Activated T-helper 2 cell treated with anti-CD3 and anti-CD28 coated beads, Interferon-gamma antibody, Interleukin-2, Interleukin-4, amounts not matched to agents 10 μg/mL and 5 μg/mL and 100 μg/mL, durations not matched to agents 14 hours and 24 hours and 36 hours (primary cell): ENCODE measurements at places on chromosomes 7 and 10.

DNA sequence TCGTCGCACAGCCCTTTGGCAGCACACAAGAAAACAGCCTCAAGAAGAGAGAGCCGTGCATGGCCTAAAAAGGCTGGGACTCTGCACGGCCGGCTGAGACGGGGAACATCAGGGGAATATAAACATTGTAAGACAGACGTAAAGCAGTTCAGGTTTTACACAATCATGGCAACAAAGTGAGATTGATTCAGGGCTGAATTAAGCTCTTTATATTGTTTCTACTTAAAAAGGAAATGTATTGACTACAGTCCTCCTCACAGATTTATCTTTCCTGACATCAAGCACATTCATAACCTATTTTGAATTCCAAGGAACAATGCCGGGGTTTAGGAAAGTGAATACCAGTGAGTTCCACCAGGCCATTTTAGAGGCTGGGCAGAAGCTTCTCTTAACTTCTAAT is 25.2 kb downstream of the SORBS1 start:
- H3K27ac ChIP-seq: no peak overlapping the region
- H3K4me1 ChIP-seq: no peaks in the 10 kb centered on the region
- DNase-seq: no peak
- no peak overlapping the region for H3K4me3 ChIP-seq

DNA sequence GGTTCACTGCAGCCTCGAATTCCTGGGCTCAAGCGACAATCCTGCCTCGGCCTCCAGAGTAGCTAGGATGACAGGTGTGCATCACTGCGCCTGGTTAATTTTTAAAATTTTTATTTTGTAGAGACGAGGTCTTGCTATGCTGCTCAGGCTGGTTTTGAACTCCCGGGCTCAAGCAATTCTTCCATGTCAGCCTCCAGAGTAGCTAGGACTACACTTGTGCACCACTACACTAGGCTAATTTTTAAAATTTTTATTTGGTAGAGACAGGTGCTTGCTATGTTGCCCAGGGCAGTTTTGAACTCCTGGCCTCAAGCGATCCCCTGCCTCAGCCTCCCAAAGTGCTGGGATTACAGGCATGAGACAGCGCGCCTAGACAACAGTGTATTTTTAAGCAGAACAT is 120.5 kb downstream of the SVIL start:
- H3K27me3 ChIP-seq: no peaks in the 10 kb centered on the region
- no peak for DNase-seq
- no peaks in the 10 kb centered on the region for H3K36me3 ChIP-seq

GRCh38 chr7:109915670-109916069 is 1175.3 kb upstream of the LRRN3 start:
- no peaks in the 10 kb centered on the region for H3K27me3 ChIP-seq
- H3K4me1 ChIP-seq: no peaks in the 10 kb centered on the region
- H3K27ac ChIP-seq: no peak overlapping the region
- H3K36me3 ChIP-seq: no peaks in the 10 kb centered on the region
- no peak for DNase-seq
- no peak overlapping the region for H3K4me3 ChIP-seq

DNA sequence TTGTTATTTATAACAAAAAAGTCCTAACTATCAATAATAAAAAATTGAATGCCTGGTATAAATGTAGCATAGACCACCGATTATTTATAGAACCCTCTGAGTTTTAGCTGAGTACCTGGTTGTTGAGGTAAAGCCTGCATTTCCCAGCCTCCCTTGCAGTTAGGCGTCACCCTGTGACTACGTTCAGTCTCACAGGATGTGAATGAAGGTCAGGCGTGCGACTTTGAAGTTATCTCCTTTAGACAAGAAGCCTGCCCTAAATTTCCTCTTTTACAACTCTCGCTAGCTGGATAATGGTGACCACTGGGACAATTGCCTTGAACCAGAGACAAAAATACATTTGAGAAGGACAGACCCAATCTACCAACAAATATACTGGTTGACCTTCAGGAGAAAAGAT is 67.5 kb upstream of the TES start:
- no peak for DNase-seq
- H3K27me3 ChIP-seq: peaks cover 3% of the 10 kb centered on the region
- no peak overlapping the region for H3K4me3 ChIP-seq
- peaks cover 46% of the 10 kb centered on the region for H3K4me1 ChIP-seq
- peaks cover 6% of the 10 kb centered on the region for H3K36me3 ChIP-seq
- no peak overlapping the region for H3K27ac ChIP-seq

GRCh38 chr7:73678862-73679261 is 4.4 kb downstream of the DNAJC30 start:
- no peaks in the 10 kb centered on the region for H3K27me3 ChIP-seq
- H3K4me1 ChIP-seq: peaks cover 14% of the 10 kb centered on the region

DNA sequence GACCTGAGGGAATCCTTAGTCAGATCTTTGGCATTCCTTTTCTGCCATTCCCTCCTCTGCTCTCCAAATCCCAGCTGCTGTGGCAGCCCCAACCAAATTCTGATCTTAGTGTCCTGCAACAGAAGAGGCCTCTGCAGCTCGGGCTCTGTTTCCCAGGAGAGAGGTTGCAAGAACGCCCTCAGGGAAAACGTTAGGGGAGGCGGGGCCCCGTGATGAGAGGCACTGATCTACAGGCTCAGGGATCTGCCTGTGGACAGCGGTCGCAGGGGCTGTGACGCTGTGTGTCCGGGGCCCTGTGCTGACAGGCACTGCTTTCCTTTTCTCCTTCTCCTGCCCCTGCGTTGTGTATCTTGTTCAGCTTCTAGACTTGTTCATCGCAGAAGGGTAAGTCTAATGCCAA is 57.3 kb upstream of the DPYSL4 start:
- DNase-seq: no peak
- H3K4me3 ChIP-seq: no peak overlapping the region
- no peaks in the 10 kb centered on the region for H3K4me1 ChIP-seq
- no peaks in the 10 kb centered on the region for H3K36me3 ChIP-seq
- H3K27me3 ChIP-seq: no peaks in the 10 kb centered on the region

DNA sequence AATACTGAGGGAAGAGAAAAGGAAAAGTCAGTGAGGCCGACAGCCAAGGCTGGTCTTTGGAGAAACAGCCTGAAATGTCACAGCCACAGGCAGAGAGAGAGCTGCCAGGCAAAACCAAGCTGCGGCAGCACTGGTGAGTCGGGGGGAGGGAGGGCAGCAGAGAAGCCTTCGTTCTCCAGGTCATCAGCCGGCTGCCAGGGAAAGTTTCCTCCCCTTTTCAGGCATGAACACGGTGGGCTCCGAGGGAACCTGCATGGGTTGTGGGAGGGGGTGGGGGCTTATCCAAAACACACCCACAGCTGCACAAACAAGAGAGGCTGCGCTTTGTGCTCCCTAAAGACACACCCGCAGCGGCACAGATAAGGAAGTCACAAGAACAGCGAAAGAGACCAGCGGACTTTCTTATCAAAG is 62.3 kb upstream of the NKX6-2 start:
- H3K4me3 ChIP-seq: peak overlapping the region; percentile 33
- H3K4me1 ChIP-seq: peaks cover 4% of the 10 kb centered on the region
- DNase-seq: no peak
- H3K27ac ChIP-seq: no peak overlapping the region

DNA sequence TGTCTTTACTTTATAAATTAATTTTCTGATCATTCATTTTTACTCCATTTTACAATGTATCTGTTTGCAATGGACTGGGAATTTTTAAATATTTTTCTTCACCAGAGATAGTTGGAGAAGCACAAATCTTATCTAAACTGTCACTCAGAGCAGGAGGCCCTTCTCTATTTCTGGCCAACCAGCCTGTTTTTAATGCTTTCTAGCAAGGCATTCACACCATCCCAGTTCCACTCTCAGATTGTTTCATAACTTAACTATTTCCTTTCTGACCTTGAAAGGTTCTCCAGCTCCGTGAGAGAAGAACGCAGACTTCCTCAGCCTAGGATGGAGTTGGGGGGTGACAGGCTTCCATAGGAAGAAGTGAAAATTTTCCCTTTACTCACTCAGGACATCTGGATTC is 155.8 kb downstream of the SKIDA1 start:
- H3K27ac ChIP-seq: no peak overlapping the region
- H3K4me3 ChIP-seq: no peak overlapping the region
- DNase-seq: no peak
- peaks cover 5% of the 10 kb centered on the region for H3K4me1 ChIP-seq
- no peaks in the 10 kb centered on the region for H3K27me3 ChIP-seq

DNA sequence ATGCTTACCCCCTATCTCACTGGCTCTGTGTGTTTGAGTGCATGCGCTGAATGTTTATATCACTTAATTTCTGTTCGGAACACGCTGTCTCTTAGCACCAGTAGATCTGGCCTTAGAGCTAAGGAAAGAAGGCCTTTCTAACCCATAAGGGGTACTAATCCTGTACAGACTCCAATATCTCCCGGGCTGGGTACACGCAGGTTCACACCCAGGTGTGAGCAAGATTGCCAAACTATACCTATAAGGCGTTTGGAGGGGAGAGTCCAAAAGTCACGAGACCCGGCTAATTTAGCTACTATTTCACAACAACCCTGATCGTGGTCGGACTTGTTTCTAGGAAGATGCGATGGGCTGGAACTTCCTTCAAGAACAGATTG is 727 bp upstream of the PDSS1 start:
- DNase-seq: no peak
- H3K27ac ChIP-seq: peak overlapping the region; percentile 92
- peaks cover 26% of the 10 kb centered on the region for H3K4me1 ChIP-seq
- H3K27me3 ChIP-seq: no peaks in the 10 kb centered on the region

- peak; percentile 58 for DNase-seq
- no peak overlapping the region for H3K27ac ChIP-seq
- H3K4me1 ChIP-seq: no peaks in the 10 kb centered on the region
- H3K36me3 ChIP-seq: no peaks in the 10 kb centered on the region
- H3K4me3 ChIP-seq: no peak overlapping the region
Measured at GRCh38 chr7:22782616-22783232, 39.9 kb downstream of the TOMM7 start.

DNA sequence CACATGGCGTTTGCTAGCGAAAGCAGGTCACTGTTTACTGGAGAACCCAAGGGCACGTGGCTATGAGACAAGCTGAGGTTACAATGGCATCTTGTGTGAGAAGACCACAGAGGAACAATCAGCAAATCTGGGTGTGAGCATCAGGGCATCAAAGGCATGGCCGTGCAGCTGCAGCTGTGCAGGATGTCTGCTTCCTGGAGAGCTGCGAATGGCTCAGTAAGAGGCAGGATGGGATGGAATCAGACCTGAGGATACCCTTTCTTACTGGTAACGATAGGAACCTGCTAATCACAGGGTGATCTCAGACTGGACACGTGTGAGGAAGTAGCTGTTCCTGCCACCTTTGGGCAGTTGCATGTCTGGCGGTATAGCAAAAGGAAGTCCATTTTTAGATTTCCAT is 119.5 kb downstream of the RNF216 start:
- no peak for DNase-seq
- no peak overlapping the region for H3K27ac ChIP-seq
- H3K36me3 ChIP-seq: peaks cover 33% of the 10 kb centered on the region
- H3K4me3 ChIP-seq: no peak overlapping the region

DNA sequence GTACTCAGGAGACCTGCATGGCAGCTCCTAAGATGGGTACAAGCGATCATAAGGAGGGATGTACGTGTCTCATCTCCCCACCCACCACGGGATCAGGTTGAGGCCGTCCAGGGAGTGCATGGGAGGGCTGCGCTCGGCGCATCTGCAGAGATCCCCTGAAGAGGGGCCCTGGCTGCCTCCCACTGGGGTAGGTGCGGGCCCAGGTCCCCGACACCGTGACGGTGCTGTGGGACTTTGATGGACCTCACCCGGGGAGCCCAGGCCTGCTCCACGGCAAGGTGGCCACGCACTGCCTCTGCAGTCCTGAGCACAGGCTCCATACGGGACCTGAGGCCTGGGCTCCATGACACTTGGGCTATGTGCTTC is 12.7 kb downstream of the GET4 start:
- no peaks in the 10 kb centered on the region for H3K27me3 ChIP-seq
- peaks cover 39% of the 10 kb centered on the region for H3K36me3 ChIP-seq
- no peaks in the 10 kb centered on the region for H3K4me1 ChIP-seq

DNA sequence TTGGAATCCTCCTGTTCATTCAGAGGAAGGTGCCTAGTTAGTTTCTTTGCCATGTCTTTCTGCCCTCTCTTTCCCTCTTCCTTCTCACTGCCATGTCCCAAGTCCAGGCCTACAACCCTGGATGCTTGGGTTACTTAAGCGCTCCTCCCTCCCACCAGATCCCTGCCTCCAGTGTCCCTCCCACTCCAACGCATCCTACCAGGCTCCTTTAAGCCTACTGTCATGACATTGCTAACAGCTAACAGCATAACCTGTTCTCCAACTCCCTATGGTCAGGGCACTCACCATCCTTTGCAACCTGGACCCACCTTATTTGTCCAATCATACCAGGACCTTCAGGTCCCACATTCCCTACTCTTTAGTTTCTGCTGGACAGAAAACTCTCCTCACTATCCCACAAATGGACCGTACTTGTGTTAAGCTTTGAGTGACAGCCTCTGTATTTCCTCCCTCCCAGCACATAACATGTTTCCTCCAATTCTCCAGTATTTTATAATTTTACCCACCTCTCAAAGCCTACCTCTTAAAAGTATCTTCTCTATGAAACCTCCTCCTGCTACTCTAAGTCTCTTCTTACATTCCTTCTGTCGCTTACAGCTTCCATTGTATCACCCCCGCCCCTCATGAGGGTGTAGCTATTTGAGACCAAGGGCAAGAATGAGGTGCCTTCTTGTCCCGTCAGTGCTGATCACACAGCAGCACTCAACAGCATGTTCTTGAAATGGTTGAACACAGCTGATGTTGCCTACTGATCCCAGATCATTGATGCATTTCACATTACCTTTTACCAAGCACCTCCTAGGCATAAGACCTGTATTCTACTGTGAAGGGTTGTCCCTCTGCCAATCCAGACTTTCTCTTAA is 1.7 kb downstream of the BLNK start:
- peaks cover 16% of the 10 kb centered on the region for H3K27me3 ChIP-seq
- no peak overlapping the region for H3K4me3 ChIP-seq
- DNase-seq: no peak
- no peak overlapping the region for H3K27ac ChIP-seq
- H3K36me3 ChIP-seq: no peaks in the 10 kb centered on the region

GRCh38 chr10:14751921-14752320 is 22.8 kb downstream of the FAM107B start:
- no peak overlapping the region for H3K27ac ChIP-seq
- peaks cover 2% of the 10 kb centered on the region for H3K4me1 ChIP-seq
- no peaks in the 10 kb centered on the region for H3K27me3 ChIP-seq
- H3K36me3 ChIP-seq: peaks cover under 1% of the 10 kb centered on the region
- no peak overlapping the region for H3K4me3 ChIP-seq
- no peak for DNase-seq

GRCh38 chr7:131533151-131533559 is 23.3 kb downstream of the PODXL start:
- no peaks in the 10 kb centered on the region for H3K4me1 ChIP-seq
- H3K36me3 ChIP-seq: no peaks in the 10 kb centered on the region
- H3K27ac ChIP-seq: no peak overlapping the region

GRCh38 chr7:21514062-21514461 is 28.8 kb upstream of the DNAH11 start:
- no peaks in the 10 kb centered on the region for H3K27me3 ChIP-seq
- peaks cover 31% of the 10 kb centered on the region for H3K36me3 ChIP-seq
- no peaks in the 10 kb centered on the region for H3K4me1 ChIP-seq
